ENCODE measurements at places on chromosomes 7 and 10.

GRCh38 chr10:46527241-46527811, 29.1 kb downstream of the GPRIN2 start:
- no peak for DNase-seq

DNA sequence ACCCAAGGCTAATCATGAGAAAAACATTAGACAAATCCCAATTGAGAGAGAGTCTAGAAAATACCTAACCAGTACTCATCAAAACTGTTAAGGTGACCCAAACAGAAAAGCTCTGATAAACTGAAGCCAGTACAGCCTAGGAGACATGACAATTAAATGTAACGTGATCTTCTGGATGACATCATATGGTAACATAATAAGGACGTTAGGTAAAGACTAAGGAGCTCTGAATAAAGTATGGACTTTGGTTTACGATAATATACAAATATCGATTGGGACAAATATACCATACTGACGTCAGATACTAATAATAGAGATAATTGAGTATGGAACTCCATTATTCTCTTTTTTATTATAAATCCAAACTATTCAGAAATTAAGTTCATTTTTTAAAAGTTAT, 561.1 kb upstream of the STEAP1 start:
- no peak for DNase-seq

DNA sequence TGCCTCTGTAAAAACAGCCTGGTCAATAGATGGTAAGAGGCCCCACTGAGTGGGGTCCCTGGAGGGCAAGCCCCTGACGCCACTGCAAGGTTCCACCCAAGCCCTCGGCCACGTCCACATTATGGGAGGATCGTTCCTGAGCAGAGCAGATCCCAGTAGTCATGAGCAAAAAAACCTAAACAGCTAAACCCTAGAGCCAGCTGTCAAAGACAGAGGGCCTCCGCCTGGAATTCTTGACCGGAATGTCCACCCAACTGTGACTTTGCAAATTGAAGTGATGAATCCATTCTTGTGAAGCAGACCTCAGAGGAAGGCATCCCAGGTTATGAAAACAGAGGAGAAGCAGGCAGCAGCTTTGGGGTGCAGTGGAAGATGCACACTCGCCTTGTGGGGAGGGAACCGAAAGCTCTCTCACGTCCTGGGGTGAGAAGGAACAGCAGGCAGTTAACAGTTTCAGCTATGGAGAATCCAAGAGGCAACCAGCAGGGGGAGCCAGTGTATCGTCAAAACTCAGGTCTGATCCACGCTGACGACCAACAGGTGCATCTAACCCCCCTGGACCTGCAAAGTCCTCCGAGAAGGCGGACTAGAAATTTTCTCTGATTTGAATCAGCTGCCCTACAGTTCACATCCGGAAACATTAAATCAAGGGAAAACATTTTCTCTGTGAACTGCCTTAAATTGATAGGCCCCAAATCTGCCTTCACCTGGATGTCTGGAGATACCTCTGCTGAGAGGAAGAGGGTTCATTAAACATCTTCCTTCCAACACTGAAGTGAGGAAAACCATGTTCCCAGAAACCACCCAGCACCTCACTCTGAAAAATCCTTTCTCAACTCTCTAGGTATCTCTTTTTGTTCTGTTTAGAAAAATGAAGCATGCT, 139.1 kb upstream of the PFKP start:
- DNase-seq, result peak; percentile 50

DNA sequence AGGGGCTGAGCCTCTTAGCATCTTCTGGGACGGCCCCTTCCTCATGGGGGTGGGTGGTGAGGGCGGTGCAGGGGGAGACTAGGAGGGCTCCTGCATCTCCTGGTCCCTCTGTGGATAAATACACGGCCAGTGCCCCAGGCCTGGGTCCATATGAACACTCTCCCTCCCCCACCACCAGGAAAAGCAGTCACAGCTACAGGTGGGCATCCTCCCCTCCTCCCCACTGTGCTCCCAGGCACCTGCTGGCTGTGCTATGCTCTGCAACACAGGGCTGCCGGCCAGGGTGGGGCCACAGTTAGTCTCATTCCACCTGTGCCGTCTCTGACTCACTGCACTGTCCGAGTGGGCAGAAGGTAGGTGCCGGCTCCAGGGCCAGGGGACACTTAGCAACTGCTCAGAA, 87.3 kb upstream of the INSIG1 start:
- no peak for DNase-seq

DNA sequence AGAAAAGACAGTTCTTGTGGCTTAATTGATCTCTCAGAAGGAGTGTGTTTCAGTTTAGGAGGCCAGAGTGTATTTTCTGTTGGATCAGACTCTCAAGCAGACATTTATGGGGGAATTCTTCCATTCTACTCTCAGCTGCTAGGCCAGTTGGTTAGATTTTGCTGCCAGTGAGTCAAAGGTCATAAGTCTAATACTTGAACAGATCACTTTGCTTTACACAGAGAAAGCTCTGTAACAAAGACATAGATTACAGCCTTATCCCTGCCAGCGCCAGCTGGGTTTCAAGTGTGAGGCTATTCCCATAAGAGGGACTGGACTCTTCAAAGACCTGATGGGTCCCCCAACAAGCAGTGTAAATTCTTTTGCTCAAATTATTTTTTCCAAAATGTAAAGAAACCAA, 145.6 kb upstream of the SEMA3C start:
- DNase-seq, result no peak

All from kidney capillary endothelial cell (primary cell).